Psoas muscle (tissue), 8 donors: ENCODE measurements at places on chromosomes 12 and 14. TPM values are rescaled to one million over a fixed set of nuclear protein-coding genes. Genes with fewer than 3 reads are reported as not detected.

DNA sequence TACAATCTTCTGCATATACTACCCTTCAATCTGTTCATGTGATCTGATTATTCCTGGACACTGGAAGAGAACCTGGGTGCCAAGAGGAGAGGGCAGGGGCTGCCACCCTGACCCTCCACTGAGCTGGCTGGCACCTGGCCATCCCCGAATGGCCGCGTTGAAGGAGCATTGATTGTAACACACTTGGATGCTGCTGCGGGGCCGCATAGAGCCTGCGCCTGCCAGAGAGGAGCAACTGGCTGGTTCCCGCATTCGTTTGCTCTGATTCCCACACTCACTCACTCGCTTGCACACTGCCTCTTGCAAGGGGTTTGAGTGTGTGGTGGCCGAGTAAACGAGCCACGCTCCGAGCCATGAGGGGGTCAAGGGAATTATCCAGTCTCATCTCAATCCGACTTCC is 32.4 kb downstream of the PSEN1 start:
- H3K27ac ChIP-seq, result no peak overlapping the region
- no peak for DNase-seq
- no peaks in the 10 kb centered on the region for H3K4me1 ChIP-seq
- H3K36me3 ChIP-seq, result peaks cover 7% of the 10 kb centered on the region
- no peaks in the 10 kb centered on the region for H3K27me3 ChIP-seq

DNA sequence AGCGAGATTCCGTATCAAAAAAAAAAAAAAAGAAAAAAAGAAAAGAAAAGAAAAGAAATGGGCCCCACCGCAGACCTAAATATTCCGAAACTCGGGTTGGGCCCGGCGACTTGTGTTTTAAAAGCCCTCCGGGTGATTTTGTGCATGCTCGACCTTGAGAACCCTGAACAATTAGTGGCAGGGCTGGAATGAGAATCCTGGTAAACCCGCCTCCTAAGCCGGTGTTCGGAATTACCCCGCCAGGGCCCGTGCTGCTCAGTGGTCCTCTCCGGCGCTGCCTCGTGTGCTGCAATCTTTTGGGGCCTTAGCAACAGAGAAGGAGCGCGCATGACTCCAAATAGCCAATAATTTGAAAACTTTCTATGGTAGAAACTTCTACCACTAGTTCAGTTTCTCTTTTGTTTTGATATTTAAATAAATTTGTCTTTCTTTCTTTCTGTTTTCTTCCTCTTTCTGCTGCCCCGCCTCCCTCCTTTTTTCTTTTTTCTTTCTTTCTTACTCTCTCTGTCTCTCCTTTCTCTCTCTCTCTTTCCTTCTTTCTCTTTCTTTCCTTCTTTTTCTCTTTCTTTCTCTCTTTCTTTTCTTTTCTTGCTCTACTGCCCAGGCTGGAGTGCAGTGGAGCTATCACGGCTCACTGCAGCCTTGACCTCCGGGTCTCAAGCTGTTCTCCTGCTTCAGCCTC is 1.5 kb upstream of the GALNT6 start:
- H3K36me3 ChIP-seq, result no peaks in the 10 kb centered on the region
- H3K4me1 ChIP-seq, result peaks cover 3% of the 10 kb centered on the region
- H3K4me3 ChIP-seq, result peak overlapping the region; percentile 73
- H3K27me3 ChIP-seq, result peaks cover 37% of the 10 kb centered on the region

- no peak overlapping the region for H3K27ac ChIP-seq
- H3K4me3 ChIP-seq, result no peak overlapping the region
- no peaks in the 10 kb centered on the region for H3K4me1 ChIP-seq
- no peaks in the 10 kb centered on the region for H3K27me3 ChIP-seq
Observed at GRCh38 chr14:91291786-91292405, 47.4 kb upstream of the GPR68 start.

GRCh38 chr12:106126441-106127337 is 12.1 kb downstream of the NUAK1 start:
- no peak for DNase-seq
- H3K27me3 ChIP-seq, result no peaks in the 10 kb centered on the region
- H3K4me1 ChIP-seq, result peaks cover 80% of the 10 kb centered on the region
- H3K4me3 ChIP-seq, result no peak overlapping the region

DNA sequence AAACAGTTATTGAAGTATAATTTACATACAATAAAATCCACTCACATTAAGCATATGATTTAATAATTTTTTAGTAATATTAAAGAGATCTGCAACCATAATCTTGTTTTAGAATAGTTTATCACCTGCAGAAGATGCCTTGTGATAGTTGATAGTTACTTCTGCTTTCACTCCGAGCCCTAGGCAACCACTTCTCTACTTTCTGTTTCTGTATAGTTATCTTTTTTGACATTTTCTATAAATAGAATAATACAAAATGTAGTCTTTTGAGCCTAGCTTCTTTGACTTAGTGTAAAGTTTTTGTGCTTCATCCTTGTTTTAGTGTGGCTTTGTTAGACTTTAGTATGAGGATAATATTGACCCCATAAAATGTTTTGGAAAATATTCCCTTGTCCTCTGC is 111.0 kb downstream of the MNAT1 start:
- H3K4me1 ChIP-seq, result peaks cover 4% of the 10 kb centered on the region
- no peak for DNase-seq
- H3K4me3 ChIP-seq, result no peak overlapping the region
- H3K36me3 ChIP-seq, result peaks cover 2% of the 10 kb centered on the region
- H3K27ac ChIP-seq, result no peak overlapping the region

GRCh38 chr12:2768224-2768961 is 26.4 kb upstream of the FKBP4 start:
- no peak for DNase-seq
- H3K4me1 ChIP-seq, result no peaks in the 10 kb centered on the region
- no peak overlapping the region for H3K27ac ChIP-seq
- H3K36me3 ChIP-seq, result no peaks in the 10 kb centered on the region
- H3K27me3 ChIP-seq, result no peaks in the 10 kb centered on the region

DNA sequence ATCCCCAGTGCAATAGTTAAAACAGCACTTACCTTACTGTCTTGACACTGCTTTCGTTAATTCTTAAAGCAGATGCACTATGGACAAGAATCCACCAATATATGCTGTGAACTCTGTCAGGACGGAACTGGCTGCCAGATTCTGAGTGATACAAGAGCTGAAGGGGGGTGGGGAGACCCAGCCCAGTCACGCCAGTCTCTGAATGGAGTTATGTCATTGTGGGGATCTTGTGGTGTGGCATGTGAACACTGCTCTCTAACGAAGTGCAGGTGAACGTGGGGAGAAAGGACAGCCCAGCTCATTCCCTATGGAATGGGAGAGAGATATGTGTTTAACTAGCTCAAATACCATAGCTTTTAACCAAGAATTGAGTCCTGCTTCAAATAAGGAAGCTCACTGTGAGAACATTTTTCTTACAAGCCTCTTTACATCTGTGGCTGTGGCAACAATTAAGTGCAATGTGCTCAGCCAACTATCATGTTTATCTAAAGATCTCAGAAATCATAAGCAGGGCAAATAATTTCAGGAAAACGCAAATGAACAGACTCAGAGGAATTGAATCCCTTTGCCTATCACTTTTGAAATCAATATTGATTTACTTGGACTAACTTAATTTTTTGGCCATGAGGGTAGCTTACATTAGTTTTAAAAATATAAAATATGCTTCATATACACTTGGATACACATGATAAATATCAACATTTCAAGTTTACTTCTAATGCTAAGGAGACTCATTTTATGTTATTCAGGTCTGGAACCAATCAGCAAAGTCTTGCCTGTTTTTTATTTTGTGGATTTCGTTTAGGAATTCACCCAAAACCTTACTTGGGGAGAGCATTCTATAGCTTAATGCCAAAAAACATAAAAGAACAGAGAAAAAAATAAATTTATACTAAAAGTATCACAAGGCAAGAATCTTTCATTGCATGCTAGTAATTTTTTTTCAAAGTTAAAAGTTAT is at the start of gene LUM:
Gene LUM (minus strand): TSS at position 129 of the 960 bp plus-strand sequence. CDS start 2,515 bp downstream, outside the sequence.
- DNase-seq, result peak; percentile 25
- H3K4me3 ChIP-seq, result peak within 1 kb of the TSS; percentile 36
- no peaks in the 10 kb centered on the region for H3K4me1 ChIP-seq
- H3K27ac ChIP-seq, result no peak within 1 kb of the TSS

GRCh38 chr12:124861492-124861891 is 2.2 kb downstream of the SCARB1 start:
- no peak overlapping the region for H3K27ac ChIP-seq
- H3K4me1 ChIP-seq, result peaks cover 5% of the 10 kb centered on the region
- no peaks in the 10 kb centered on the region for H3K27me3 ChIP-seq

DNA sequence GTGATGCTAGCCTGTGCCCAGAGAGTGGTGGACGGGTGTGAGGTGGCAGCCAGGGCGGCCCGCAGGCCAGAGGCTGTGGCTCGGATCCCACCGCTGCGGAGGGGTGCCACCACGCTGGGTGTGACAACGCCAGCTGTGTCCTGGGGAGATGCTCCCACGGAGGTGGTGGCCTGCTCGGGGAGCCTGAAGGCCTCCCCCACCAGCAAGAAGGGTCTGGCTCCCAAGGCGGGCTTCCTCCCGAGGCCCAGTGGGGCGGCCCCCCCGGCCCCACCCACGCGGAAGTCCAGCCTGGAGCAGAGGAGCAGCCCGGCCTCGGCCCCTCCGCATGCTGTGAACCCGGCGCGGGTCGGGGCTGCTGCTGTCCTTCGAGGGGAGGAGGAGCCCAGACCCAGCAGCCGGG is 38.2 kb downstream of the KIF26A start:
- no peak for DNase-seq
- peaks cover 46% of the 10 kb centered on the region for H3K27me3 ChIP-seq
- H3K4me3 ChIP-seq, result no peak overlapping the region
- no peaks in the 10 kb centered on the region for H3K4me1 ChIP-seq

DNA sequence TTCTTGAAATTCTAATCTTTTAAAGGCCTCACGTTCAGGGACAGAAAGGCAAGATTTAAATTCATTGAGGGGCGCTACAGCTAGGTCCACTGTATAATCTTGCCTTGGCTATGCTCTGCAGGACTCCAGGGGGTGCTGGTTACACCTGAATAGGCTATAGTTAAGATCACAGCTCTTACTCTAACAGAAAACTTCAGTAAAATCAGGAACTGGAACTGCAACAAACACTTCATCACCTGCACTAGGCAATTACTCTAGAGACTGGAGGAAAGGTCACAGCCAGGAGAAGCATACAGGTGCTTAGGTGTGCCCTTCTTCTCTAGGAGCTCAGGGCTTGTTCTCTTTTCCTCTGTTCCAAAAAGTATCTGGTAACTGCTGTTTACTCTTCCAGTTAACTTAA is 20.9 kb downstream of the SLCO1C1 start:
- H3K27me3 ChIP-seq, result no peaks in the 10 kb centered on the region
- H3K4me1 ChIP-seq, result no peaks in the 10 kb centered on the region
- DNase-seq, result no peak

- no peaks in the 10 kb centered on the region for H3K36me3 ChIP-seq
- no peak overlapping the region for H3K4me3 ChIP-seq
- no peaks in the 10 kb centered on the region for H3K4me1 ChIP-seq
- no peaks in the 10 kb centered on the region for H3K27me3 ChIP-seq
- DNase-seq, result no peak
- no peak overlapping the region for H3K27ac ChIP-seq
Observed at GRCh38 chr12:25670076-25671055, 117.3 kb upstream of the LMNTD1 start.

- H3K36me3 ChIP-seq, result no peaks in the 10 kb centered on the region
- no peak overlapping the region for H3K27ac ChIP-seq
- no peaks in the 10 kb centered on the region for H3K27me3 ChIP-seq
- no peak for DNase-seq
Observed at GRCh38 chr12:70948976-70949336, 28.4 kb upstream of the PTPRR start.

DNA sequence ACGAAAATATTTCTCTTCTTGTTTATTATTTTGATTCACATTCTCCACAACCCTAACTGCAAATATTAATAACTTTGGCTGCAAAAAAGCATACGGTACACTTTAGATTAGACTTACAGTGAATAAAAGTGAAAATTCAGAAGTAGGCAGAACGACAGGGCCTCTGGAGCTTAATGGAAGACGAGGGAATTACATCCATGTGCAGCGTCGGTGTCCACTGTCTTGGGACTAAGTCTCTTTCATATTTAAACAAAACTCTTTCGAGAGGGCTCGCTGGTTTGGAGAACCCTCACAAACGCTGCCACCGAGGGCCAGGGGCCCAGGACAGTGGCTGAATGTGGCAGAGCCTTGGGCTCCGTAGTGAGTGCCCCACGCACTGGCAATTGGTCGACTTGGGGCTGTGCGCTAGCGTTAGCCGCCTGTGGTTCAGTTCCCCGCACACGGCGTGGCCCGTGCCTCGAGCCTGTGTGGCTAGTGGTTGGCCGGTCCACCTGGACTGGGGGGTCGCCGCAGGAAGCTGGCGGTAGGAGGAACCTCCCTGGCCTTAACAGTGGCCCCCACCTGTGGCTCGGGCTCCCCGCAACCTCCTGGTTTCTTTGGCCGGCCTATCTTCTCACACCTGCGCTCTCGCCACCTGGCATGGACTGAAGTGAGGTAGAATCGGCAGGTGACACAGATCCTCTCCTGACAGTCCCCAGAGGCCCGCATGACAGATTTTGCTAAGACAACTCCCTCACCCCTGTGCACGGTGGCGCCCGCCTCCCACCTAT is 739 bp upstream of the PAX9 start:
- DNase-seq, result no peak
- no peak overlapping the region for H3K27ac ChIP-seq
- peak overlapping the region; percentile 60 for H3K4me3 ChIP-seq
- H3K4me1 ChIP-seq, result peaks cover 21% of the 10 kb centered on the region
- H3K27me3 ChIP-seq, result peaks cover 100% of the 10 kb centered on the region

DNA sequence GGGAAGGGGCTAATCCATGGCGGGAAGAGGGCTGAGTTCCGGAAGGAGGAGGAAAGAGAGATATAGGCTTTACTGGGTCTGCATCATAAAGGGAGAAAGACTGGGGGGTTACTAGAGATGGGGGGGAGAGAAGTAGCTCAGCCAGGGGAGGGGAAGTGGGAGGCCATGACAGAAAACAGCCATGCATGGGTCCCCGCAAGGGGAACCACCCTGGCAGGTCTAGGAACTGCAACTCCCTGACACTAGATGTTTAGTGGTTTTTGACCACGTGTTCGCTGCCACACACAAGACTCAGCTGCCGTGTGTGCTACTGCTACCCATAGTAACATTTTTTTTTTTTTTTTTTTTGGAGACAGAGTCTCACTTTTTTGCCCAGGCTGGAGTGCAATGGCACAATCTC is 145.0 kb downstream of the RIMBP2 start:
- no peak overlapping the region for H3K4me3 ChIP-seq
- no peaks in the 10 kb centered on the region for H3K27me3 ChIP-seq
- no peaks in the 10 kb centered on the region for H3K36me3 ChIP-seq
- no peak overlapping the region for H3K27ac ChIP-seq
- H3K4me1 ChIP-seq, result no peaks in the 10 kb centered on the region

- no peaks in the 10 kb centered on the region for H3K4me1 ChIP-seq
- H3K36me3 ChIP-seq, result no peaks in the 10 kb centered on the region
- DNase-seq, result no peak
- H3K4me3 ChIP-seq, result no peak overlapping the region
Observed at GRCh38 chr12:4985820-4986219, 57.9 kb upstream of the KCNA5 start.

GRCh38 chr12:70178038-70178437 is 65.2 kb upstream of the CNOT2 start:
- no peak overlapping the region for H3K27ac ChIP-seq
- no peaks in the 10 kb centered on the region for H3K4me1 ChIP-seq
- H3K4me3 ChIP-seq, result no peak overlapping the region
- no peaks in the 10 kb centered on the region for H3K36me3 ChIP-seq
- no peak for DNase-seq
- no peaks in the 10 kb centered on the region for H3K27me3 ChIP-seq

Gene GPRC5A
- 0.99 TPM for total RNA-seq

Gene LRCOL1
- total RNA-seq, result not detected

Gene SLC25A47
- total RNA-seq, result not detected

Gene RERG
- total RNA-seq, result 2.3 TPM

Gene SIX6
- total RNA-seq, result 0.12 TPM

Gene CACNA2D4
- 0.95 TPM for total RNA-seq

Gene TMED8
- 2.9 TPM for total RNA-seq

Gene EDDM3A
- not detected for total RNA-seq
